Hippocampal formation (tissue), 2 donors: ENCODE measurements at places on chromosomes 3 and 15.

- no peak for DNase-seq
Observed at GRCh38 chr3:200758-201325, 4.3 kb downstream of the CHL1 start.

DNA sequence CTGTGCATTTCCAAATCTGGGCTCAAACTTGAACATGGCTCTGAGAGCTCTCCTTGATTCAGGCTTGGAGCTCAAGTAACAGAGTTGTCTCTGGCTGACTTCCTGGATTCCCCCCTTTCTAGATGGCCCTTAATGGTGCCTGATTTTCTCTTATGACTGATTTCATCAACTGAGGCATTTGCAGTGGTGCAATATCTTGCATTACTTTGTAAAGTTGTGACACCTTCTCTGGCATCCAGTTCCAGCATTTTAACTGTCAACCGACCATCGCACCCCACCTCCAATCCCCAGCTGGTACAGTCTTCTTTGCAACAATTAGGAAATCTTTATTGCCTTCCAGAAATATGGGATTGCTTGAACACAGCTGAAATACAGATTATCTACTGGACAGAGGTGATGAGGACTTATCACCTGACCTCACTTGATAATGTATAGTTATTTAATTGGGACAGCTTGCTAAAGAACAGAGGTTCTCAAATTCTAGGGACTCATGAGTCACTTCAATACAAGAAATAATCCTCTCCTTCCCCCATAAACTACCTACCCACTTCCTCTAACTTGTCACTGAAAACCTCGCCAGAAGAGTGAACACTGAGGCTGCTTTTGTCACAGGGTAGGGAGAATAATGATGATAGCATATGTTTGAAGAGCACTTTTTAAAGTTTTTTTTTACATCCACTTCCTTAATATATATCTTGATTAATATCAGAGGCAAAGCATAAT is 41.8 kb downstream of the FILIP1L start:
- no peak for DNase-seq

DNA sequence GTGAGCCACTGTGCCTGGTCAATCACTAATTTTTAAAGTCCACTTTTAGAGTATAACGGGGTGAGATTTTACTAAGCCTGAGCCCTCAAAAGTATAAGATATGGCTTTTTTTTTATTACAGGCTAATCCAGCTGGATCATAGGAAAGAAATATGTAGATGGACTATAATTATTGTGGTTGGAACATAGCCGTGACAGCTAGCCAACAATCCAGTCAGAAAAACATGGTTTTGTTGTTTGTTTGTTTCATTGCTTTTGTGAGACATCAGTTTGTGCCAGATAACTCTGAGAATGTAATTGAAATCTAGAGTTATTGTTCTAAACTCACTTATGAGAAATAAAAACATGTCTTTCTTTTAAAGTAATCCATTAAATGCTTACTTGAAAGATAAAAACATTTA is 37.3 kb upstream of the ATOSA start:
- no peak for DNase-seq

- no peak for DNase-seq
Observed at GRCh38 chr3:15458212-15458780, 30.9 kb downstream of the EAF1 start.

GRCh38 chr3:49536875-49537533 is 17.3 kb upstream of the BSN start:
- DNase-seq = no peak

- DNase-seq = no peak
Observed at GRCh38 chr15:68407141-68407885, 24.6 kb downstream of the ITGA11 start.

DNA sequence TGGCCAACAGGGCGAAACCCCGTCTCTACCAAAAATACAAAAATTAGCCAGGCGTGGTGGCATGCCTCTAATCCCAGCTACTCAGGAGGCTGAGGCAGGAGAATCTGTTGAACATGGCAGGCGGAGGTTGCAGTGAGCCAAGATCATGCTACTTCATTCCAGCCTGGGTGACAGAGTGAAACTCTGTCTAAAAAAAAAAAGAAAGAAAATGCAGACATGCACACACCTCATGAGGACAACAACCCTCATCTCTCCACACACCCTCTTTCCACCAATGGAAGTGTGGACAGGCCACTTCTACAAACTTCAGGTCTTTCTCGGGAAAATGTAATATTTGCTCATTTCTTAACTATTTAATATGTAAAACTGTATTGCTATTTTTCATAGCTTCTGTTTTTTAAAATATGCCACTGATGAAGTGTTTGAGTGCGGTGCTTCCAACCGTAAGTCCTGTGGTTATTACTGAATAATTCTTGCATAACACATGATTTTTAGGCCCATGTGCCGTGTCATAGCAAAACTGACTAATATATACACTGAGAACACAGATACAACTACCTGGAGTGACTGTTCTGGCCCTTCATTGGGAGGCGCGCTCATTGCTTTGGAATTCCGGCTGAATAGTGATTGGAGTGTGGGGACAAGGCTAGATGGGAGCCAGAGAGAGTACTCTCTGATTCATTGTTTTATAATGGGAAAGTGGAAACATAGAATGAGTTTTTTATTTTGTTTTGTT is 23.1 kb downstream of the LRRC31 start:
- DNase-seq = no peak

DNA sequence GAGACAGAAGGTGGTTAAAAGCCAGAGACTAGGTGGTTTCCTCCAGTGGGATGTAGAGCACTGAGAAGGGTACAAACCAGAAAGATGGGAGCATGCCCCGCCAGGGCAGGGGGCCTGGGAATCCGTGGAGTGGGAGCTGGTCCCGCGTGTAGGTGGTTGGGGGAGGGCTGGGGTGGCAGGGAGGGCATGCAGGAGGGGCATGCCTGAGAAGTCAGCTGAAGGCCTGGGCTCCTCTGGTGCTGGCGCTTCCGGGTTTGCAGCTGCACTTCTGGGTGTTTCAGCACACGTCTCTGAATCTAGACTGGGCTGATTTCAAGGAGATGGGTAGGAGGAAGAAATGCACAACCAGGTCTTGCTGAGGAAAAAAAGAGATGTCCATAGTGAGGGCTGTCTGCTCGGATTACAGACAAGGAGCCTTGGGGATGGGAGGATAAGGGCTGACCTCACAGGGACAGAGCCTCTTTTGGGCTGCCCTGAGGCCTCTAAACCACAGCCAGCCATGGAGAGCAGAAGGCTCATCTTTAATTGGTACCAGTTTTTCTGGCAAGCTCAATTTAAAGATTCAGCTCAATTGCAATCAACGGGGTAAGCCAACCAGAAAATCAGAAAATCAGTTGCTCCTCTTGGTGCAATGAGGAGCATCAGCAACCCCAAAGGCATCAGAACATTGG is 151.9 kb downstream of the FAM43A start:
- DNase-seq = no peak

DNA sequence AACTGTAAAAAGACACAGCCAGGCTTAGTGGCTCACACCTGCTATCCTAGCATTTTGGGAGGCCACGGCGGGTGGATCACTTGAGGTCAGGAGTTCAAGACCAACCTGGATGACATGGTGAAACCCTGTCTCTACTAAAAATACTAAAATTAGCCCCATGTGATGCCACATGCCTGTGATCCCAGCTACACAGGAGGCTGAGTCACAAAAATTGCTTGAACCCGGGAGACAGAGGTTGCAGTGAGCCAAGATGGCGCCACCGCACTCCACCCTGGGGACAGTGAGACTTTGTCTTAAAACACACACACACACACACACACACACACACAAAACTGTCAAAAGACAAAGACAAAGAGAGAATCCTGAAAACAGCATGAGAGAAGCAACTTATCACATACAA is 18.0 kb downstream of the SPCS1 start:
- DNase-seq = no peak

- no peak for DNase-seq
Observed at GRCh38 chr3:190741788-190742187, 120.7 kb downstream of the GMNC start.

DNA sequence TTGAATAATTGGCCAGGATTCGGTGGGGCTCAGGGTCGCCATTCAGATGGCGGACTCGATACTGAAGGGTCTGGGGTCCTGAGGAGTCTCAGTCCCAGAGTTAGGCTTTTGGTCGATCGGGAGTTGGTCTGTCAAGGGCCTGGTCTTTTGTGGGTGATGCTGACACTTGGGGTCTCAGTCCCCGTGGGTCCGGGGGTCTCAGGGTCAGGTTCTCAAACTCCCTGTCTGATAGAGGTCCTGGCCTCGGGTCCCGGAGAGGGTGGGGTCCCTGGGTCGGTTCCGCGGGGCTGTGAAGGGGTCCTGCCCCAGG is 467 bp downstream of the NCKIPSD start:
- DNase-seq = no peak

- DNase-seq = no peak
Observed at GRCh38 chr3:141998669-141999290, 122.3 kb downstream of the ATP1B3 start.

- peak; percentile 67 for DNase-seq
Observed at GRCh38 chr3:149879872-149880271, 66.9 kb downstream of the RNF13 start.
